ENCODE measurements at places on chromosomes 2 and 18.

- DNase-seq: no peak
These were observed 1694.1 kb upstream of the CELF4 start for GRCh38 chr18:39259736-39260135.

GRCh38 chr2:83368916-83369315 is 1090.2 kb downstream of the SUCLG1 start:
- DNase-seq: no peak

DNA sequence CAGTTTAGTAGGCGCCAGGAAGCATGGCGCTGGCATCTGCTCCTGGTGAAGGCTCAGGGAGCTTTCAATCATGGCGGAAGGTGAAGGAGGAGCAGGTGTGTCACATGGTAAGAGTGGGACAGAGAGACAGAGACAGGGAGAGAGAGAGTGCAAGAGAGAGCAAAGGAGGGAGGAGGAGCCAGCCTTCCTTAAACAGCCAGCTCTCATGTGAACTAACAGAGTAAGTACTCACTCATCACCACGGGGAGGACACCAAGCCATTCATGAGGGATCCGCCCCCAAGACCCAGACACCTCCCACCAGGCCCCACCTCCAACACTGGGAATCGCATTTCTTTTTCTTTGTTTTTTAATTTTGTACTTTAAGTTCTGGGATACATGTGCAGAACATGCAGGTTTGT is 40.8 kb upstream of the CLASP1 start:
- DNase-seq: no peak

DNA sequence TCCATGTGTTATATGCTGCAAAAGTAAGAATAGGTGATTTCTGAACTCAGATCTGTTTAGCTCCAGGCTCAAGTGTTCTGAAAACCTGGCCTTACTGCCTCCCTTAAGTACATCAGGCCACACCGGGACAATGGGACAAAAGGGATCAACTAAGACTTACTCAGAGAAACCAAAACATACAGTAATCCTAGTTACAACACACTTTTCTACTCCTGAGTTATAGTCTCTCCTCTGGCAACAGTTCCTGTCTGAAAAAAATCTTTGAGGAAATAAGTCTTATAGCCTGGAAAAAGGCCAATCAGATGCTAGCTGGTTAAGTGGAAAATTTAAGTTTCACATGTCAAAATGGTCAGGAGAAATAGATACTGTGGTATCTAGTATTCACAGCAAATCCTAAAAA is 5.6 kb downstream of the METTL5 start:
- DNase-seq: no peak

DNA sequence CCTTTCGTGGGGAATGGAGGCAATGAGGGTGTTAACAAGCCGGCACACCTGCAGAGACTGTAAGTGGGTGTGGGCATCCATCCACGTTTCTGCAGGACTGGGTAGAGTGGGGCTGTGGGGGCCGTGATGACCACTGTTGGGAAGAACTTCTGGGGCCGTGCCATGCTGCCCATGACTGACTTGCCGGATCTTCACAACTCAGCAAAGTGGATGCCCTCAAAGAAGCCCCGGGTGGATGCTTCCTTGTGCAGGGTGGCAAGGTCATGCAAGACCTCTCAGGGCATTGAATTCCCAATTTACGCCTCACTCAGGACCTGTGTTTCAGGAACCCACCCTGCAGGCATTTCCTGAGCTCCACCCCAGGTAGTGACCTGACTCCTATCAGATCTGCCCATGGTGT is 143.5 kb upstream of the TPO start:
- DNase-seq: no peak

GRCh38 chr2:215884451-215885087 is 128.8 kb downstream of the MREG start:
- DNase-seq: no peak

- no peak for DNase-seq
These were observed 12.3 kb downstream of the TRPM8 start for GRCh38 chr2:233929352-233930022.
